NCI-H2081 (cell line): ENCODE measurements at places on chromosomes 12 and 14.

- DNase-seq, result no peak
Measured at GRCh38 chr12:14731821-14732220, 35.4 kb upstream of the GUCY2C start.

GRCh38 chr12:92612611-92613010 is 90.2 kb upstream of the PLEKHG7 start:
- no peak for DNase-seq

DNA sequence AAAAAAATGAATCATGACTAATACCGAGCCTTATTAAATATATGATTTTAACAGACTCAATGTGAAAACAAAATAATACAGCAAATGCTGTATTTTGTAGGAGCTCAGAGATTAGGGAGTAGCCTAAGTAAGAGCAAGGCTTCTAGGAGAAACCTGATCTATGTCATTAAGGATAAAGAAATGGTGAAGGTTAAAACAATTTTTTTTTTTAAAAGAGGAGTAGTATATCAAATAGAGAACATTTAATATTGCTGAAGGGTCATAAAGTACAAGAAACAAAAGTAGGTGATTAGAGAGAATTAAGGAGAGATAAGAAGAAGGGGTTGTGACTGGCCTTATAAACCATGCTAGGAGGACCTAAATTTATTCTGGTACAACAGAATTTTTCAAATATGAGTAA is 39.1 kb downstream of the PPP1R12A start:
- DNase-seq, result no peak

DNA sequence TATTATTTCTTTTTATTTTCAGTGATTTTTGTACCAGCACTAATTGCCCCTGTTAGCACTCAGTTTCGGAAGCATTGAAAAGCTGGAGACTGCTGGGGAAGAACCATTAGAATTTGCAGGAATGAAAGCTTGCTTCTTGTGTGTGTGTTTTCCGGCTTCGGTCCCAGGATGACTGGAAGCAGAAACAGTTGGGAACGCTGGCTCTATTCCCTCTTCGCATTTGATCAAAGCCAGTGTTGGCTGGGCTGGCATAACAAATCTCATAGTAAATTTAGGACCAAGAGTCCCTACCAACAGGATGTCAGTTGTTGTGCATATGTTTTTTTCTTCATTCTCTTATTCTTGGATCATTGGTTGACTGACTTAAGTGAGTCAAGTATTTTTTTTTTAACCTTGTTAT is 53.6 kb upstream of the TRAF3 start:
- DNase-seq, result no peak

- no peak for DNase-seq
Measured at GRCh38 chr12:131434208-131435125, 276.4 kb upstream of the SFSWAP start.

- no peak for DNase-seq
Measured at GRCh38 chr12:91381309-91381804, 198.7 kb upstream of the DCN start.

DNA sequence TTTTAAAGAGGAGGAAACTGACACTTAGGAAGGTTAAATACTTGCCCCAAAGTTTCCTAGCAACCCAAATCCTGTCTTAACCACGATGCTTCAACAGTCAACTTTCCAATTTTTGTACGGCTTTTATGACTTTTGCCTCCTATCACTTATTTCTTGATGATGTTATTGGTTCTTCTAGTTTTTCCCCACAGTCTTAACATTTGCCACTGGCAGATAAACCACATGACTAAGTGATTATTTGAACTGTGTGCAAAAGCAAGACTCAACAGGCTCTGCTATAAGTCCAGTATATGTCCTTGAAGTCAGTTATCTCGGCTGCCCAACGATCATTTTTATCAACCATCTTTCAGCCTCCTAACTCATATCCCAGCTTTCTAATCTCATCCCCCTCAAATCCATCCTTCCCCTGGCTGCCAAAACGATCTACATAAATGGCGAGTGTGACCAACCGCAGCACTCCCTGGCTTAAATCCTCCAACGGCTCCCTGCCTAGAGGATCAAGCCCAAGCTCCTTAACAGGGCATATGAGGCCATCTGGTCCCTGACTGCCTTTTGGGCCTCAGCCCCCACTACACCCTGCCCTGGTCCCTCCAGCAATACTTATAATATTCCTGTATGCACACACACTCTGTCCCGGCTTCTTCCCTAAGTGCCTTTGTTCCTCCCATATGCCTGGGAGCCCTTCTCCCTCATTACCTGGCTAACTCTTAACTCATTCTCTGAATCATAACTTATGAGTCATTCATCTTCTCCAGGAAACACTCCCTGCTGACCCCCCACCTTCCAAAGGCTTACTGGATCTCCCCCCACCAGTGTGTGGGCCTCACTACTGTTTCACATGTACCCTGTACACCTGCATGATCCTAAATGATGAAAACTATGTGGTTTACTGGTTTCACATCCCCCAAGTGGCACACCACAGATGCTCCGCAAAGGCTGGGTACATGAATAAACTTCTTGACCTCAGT is 8.8 kb downstream of the VPS37B start:
- no peak for DNase-seq

DNA sequence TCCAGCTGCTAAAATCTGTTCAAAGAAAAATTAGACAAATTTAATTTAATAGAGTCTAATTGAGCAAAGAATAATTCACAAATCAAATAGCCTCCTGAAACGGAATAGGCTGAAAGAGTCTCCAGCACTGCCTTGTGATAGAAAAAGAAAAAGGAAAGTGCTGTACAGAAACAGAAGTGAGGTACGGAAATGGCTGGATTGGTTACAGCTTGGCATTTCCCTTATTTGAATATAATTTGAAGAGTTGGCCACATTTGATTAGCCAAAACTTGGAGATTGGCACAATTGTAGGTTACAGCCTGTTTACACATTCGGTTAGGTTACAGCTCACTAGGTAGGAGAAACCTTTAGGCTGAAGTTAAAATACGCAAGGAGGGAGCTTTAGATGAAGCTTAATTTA is 24.8 kb upstream of the PCED1B start:
- DNase-seq, result no peak

- DNase-seq, result no peak
Measured at GRCh38 chr14:81801921-81802320, 268.3 kb upstream of the SEL1L start.

DNA sequence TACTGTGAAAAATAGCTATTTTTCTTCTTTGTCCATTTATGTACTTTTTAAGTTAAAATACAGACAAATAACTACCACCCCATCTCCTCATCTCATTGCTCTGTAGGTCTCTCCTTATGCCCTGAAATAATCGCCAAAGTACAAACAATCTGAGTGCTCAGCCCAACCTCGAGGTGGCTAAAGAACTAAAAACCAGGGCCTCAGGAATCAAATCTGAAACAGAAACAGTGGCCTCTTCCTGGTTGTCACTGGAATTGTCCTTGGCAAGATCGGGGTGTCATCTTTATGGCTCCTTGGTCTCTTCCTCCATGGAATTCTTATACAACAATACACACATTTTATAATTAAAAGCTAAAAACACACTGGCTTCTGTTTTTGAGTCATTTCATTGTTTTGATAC is 182.4 kb downstream of the ASCL1 start:
- no peak for DNase-seq

DNA sequence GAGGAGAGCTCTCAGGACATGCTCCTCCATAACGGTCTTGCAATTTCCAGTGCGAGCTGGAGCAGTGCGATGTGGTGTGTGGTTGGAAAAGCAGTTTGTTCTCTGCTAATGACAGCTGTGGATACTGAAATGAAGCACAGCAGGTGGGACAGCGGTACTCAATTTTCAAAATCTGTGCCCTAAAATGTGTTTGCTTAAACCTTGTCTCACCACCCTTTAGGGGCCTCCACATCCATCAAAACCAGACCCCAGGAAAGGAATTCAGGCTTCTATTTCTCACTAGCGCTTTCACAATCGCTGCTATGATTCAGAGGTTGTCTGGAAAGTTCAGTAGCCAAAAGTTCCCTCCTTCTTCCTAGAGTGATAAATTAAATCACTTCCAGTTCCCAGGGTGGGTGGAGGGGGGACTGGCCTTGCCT is 440.8 kb downstream of the EGLN3 start:
- no peak for DNase-seq

DNA sequence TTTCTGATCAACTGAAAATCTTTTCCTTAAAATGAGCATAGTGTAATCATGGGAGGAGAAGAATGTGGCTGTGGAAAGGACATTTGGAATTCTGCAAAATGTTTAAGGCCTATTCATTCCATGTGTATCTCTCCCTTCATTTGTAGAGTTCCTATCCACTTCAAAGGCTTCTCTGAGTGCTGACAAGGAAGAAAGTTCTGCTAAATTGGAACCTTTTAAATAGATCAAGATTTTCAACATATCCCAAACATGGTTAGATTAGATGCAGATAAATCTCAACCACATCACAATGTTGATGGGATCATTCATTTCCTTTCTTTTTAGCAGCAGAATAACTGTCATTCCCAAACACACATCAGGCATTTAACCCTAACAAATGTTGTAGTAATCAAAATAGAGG is 28.4 kb upstream of the SIX1 start:
- no peak for DNase-seq

- peak; percentile 53 for DNase-seq
Measured at GRCh38 chr12:6925540-6926279, 2.0 kb upstream of the ATN1 start.

DNA sequence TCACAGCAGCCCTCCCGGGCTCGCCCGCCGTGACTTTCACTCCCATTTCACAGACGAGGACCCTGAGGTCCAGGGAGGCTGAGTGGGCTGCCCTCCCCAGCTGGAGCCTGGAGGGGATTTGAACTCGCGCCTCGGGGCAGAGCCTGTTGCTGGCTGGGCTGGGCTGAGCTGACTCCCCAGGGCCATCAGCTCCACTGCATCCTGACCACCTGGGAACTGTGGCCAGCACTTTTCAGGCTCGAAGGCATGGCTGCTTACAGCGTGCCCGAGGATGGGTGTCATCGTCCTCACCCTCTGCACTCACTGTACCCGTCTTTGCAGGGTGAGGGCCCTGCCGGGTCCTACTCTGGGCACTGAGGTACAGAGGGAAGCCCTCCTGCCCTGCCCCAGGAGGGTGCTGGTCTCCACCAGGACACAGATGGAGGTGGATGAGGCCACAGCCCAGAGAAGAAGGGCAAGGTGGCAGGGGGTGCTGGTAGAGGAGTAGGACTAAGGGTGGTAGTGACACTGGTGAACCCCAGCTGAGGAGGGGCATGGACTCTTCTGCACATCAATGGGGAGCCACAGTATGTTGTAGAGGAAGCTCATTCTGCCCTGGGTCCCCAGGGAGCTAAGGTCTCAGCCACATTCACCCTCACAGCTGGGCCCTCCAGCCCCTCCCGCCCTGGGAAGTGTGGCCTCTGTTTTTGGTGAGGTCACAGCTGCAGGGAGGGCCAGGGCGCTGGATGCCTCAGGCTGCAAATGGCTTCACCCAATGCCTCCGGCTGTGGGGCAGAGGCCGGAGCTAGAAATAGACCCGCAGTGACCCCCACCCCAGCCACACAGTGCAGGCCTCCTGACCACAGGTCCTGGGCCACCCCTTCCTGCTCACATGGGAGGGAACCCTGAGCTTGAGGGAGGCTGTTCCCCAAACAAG is 365.1 kb upstream of the SFSWAP start:
- DNase-seq, result no peak

DNA sequence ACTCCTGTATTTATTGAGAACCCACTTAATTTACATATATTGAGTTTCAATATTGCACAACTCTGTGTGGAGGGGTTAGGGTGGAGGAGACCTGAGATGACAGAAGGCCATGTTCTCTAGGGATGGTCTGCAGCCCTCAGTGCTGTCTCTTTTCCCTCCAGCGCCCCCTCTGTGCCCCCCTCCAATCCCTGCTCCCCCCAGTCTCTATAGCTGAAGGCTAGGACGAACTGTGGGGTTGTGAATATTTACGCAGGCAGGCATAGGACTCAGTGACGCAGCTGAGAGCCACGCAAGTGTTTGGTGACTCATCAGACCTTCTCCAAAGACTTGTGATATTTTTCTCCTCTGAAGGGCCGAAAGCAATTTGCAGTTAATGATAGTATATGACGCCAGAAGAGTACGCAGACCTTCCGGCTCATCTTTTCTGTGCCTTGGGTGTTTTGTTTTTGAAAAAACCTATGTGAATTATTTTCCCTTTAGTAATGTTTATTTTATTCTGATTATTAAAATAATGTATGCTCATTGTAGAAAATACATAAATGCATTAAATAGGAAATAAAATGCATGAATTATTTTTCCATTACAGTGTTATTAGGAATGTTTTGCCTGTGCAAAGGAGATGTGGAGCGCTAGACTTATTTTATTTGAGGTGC is 85.3 kb downstream of the SLC25A47 start:
- no peak for DNase-seq

- DNase-seq, result no peak
Measured at GRCh38 chr14:94517641-94518257, 8.5 kb upstream of the SERPINA12 start.

DNA sequence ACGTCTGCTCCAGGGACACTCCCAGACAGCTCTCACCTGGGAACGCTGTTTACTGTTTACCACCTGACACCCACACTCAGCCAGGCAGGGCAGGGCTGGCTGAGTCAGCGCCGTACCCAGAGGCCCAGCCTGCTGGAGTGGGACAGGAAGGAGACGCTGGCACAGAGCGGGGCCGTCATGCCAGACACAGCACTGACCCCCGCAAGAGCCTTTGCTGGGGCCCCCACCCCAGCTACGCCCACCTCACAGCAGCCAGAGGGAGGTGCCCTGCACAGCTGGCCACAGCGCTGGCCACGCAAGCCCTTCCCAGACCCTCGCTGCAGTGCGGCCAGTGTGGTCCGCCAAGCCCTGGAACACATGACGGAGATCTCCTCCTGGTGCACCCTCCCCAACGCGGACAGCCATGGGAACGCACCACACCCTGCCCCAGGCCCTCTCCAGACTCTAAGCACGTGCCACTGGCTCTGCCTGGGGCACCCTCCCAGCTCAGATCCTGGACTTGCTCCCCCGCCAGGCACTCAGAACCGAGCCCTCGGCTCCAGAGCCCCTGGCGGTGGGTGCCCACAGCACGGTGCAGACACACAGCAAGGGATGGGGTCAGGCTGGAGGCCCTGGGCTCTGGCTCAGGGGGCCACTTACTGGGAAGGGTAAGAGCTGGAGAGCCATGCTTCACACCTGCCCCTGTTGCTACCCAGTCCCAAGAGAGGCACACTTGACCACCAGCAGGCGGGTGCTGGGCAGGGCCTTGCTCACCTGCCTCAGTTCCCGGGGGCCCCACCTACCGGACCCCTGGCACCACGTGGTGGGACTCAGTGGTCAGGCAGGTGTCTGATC is 5.7 kb downstream of the AHNAK2 start:
- DNase-seq, result no peak

GRCh38 chr12:77925536-77926108 is 94.9 kb downstream of the NAV3 start:
- peak; percentile 91 for DNase-seq
